ENCODE measurements at places on chromosomes 16 and 17.

DNA sequence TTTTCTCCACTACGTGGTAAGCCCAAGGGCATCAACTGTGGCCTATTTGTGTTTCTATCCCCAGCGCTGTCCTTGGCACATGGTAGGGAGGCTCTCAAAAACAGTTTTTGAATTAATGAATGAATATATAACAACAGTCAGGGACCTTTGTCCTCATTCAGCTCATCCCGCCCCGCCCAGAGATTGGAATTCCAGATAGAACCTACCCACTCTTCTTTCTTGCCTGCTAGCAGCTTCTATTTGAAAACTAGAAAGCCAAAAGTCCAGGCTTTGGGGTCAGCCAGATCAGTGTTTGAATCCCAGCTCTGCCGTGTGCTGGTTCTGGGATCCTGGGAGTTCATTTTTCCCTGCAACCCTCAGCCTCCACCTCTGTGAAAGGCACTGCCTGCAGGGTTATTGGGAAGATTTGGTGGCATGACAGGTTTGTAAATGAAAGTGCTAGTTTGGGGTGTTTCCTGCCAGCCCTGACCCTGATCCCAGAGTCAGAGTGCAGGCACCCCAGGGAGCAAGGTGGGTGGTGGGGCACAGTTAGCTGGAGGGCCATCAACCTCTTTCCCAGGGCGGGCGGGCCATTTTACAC is 4.5 kb downstream of the NHERF1 start:
- no peak for DNase-seq

- DNase-seq: peak; percentile 33
These were observed 52.3 kb upstream of the ADCY7 start for GRCh38 chr16:50213939-50214519.

- DNase-seq: no peak
These were observed 12.6 kb downstream of the TMEM132E start for GRCh38 chr17:34592002-34592401.

- DNase-seq: no peak
These were observed 31.3 kb upstream of the TOX3 start for GRCh38 chr16:52578007-52578828.

DNA sequence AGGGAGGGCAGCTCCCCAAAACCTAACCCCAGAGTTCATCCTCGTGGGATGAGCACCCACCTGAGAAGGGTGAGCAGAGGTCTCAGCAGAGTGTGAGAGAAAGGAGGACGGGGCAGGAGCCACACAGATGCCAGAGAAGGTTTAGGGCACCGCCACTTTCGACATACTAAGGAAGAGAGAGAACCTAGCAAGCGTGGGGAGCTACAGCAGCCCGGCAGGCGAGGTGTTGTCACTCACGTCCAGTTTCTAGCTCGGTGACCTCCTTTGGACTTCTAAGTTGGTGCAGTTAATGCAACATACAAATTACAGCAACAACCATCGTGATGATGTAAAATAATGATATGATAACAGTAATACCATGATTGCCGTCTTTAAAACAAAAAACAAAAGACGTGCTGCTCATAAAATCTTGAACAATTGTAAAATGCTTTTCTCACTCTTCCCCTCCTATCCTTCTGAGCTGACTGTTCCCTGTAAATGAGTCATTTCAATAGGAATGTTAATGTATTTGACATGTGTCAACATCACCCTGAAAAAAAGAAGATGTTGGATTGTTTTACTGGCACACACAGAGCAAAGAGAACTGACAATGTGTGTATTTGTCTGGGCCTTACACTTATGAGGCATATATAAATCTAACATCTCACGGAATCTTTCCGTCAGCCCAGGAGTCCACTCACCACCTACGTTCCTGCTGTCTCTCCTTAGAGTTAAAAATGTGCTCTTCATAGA is 158.2 kb upstream of the MAF start:
- DNase-seq: no peak

- no peak for DNase-seq
These were observed 59.8 kb downstream of the IRF8 start for GRCh38 chr16:85958731-85959130.

DNA sequence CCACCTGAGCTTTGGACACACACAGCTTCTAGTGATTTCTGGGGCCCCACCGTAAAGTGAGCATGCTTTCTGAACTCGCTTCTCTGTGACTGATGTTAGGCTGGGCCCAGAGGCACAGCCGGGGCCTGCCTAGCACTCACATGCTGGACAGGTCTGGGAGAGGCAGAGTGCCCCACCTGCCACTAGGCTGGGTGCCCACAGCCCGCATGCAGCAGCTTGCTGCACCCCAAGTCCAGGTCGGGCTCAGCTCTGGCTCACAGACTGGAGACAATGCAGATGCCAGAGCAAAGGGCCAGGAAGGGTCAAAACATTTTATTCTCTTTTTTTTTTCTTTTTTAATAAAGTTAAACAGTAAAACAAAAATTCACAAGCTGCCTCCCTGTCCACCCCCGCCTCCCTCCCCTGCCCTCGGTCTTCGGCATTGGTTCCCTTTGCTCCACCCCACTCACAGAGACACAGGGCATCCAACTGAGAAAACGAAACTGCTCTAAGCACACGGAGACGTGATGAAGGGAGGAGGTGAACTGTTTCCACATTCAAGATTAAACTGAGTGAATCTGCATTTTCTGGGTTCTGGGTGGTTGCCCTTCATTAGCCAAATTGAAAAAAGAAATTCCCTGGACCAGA is 9.7 kb downstream of the CNP start:
- no peak for DNase-seq

DNA sequence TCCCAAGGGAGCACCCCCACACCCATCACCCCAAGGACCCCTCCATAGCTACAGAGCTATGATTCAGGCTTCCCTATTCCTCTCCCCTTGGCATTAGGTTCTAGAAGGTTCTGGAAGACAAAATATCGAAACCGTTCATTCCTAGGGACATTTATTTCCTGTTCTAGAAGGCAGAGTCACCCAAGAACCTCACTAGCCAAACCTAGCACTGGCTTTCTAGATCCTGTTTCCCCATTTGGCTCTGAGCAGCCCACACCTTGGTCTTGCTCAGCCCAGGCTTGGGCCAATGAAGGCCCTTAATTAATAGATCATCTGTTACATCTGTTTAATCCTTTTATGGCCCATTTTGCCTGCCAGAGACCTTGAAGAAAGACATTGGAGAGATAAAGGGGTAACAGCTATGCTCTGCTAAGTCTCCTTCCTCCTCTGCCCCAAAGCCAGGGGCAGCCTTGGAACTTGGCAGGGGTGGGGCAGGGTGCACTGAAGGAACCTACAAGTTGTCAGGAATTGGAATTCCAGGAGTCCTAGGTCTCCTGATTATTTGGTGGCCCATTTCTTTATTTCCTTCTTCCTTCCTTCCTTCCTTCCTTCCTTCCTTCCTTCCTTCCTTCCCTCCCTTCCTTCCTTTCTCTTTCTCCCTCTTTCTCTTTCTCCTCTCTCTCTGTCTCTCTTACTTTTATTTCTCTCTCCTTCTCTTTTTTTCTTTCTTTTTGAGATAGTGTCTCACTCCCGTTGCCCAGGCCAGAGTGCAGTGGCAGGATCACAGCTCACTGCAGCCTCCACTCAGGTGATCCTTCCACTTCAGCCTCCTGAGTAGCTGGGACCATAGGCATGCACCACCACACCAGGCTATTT is 8.7 kb upstream of the FZD2 start:
- no peak for DNase-seq

DNA sequence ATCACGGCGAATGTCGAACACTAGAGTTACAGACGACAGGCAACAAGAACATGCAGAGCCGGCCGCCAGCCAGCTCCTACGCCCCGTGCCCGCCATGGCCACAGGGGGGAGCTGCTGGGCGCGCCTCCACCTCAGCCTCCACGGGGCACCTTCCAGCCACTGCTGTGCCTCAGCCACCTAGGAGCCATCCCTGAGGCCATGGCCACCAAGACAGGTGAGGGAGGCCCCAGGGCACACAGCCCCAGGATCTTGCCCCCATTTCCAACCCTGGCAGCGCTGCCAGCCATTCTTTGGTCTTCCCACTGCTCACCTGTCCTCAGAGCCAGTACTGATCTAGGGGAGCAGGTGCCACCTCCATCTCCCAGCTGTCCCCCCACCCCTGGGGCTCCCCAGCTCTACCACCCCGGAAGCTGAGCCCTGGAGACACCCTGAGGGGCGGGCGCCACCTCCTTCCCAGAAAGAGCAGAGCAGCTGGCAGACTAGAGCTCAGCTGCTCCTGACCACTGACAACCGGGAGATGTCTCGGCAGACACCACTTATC is 11.8 kb downstream of the GNPTG start:
- DNase-seq: no peak

GRCh38 chr16:72736074-72736473 is 311.9 kb downstream of the ZFHX3 start:
- DNase-seq: no peak

DNA sequence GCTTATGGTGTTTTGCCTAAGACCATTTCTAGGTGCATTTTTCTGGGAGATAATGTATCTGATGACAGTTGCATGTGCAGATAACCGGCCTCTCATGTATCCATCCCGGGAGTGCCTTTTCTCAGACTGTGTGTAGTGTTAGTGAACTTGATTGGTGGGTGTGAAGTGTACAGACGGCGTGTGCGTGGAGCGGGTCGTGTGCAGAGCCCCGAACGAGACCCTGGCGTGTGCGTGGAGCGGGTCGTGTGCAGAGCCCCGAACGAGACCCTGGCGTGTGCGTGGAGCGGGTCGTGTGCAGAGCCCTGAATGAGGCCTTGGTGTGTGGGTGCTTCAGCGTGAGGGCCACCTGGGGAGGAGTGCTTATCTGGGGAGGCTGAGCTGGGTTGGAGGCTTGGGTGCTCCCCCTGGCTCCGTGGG is 28.9 kb upstream of the ZNF750 start:
- no peak for DNase-seq

GRCh38 chr16:87320510-87321227 is 3.5 kb upstream of the C16orf95 start:
- DNase-seq: no peak

DNA sequence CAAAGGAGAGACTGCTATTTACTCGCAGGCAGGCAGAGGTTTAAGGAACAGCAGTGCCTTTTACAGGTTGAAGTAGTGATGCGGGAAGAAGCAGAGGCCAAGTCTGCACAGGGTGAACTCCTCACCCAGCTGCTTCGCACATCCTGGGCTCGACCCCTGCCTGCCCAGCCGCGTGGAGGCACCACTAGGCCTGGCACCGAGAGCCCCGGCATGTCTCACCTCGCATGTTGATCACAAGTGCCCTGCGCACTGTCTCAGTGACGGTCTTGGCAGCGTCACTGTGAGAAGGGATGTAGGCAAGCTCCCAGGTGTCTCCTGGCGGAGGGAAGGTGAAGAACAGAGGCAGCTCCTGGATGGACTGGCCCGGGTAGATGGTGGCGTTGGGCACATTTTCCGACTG is 14.7 kb downstream of the ABCA3 start:
- DNase-seq: no peak

- DNase-seq: no peak
These were observed 97.9 kb upstream of the IRX6 start for GRCh38 chr16:55225972-55226542.

- DNase-seq: no peak
These were observed 12.0 kb upstream of the HAPSTR1 start for GRCh38 chr16:9079430-9079812.

DNA sequence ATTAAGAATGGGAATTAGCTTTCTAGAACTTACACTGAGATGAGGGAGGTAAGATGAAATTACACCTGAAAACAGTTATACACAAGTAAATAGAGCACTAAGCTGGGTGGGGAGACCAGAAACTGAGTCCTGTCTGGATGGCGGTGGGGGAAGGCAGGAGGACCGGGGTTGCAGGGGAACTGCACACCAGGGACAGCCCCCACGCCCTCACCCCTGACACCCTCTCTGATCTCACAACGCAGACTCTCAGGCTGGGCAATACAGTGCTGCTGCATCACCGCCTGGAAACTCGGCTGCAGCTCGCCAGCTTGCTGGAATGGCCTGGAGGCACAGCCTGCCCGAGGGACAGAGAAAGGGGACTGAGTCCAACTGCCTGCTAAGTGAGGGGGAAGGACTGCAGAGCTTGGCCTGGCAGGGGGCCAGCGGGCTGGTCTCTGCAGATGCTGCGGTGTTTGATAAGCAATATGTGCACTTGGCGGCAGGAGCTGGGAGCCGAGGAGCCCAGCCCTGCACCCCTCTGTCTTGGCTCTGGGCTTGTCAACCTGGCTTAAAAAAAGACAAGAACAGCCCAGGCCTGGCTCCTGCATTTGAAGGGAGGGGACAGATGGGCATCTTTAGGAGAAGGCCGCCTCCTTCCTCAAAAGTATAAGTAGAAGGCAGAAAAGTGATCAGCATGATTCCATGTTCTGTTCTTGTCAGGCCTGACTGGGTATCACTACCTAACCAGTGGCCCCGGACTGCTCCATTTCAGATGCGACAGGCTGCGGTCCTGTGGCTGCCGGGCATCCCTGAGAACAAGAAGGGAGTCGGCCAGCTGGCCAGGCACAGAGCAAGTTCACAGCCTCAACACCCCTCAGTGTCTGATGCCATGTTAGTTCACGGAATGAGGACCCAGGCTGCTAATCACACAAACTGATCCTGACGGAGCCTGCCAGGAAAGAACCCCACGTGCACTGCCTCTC is 30.2 kb downstream of the SPHK1 start:
- peak; percentile 79 for DNase-seq

DNA sequence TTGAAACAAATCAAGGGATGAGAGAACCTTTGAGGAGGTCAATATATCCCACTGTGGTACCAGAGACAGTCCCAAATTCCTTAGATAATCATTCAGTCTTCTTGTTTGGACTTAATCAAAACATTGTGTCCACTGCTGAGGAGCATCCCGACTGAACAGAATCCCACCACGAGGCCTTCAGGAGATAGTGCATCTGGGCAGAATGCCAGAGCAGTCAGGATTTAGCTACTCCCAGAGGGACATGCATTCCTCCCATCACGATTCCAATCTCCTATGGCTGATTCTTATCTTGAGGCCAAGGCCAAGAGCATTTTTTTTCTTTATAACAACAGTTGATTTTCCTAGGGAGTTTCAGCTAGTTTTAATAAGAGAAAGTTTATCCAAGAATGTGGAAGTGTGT is 87.4 kb upstream of the COX10 start:
- DNase-seq: no peak

GRCh38 chr17:602436-602835 is 112.2 kb downstream of the VPS53 start:
- no peak for DNase-seq

DNA sequence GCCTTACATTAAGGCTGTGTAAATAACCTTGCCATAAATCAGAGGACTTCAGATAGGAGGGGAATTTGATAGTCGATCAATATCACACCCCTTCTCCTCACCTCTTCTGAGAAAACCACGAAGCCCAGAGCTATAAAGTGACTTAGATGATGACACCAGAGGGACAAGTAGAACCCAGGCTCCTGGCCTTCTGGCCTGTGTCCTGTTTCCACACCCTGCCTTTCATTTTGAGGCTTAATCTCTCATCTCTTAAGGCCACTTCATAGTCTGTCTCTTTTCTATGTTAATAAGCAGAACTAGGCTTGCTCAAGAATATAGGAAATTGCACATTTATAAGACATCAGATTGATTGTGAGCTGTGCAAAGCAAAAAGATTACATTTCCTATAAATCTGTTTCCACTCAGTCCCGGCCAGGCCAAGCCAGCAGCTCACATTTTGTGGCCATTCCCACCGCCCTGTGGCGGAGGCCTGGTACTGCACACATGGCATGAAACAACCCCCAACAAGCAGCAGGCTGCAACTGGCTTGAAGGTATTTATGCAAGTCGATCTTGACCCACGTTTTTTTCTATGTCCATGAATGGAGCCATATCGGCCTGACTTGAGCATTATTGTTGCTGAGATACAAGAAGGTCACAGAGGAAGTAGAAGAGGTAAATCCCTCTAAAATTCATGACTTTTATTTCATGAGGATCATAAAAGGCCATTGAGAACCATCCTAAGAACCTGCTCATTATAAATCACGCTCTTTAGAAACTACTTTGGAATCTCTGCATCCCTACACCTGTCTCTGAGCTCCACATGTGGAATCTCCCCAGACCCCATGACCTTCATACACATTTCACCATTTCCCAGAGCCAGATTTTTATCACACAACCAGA is 93.7 kb downstream of the PMP22 start:
- DNase-seq: peak; percentile 22
